Muscle of back (tissue), 13 donors: ENCODE measurements at places on chromosomes 13 and 19.
A peak's percentile ranks its signal among the peaks of the same experiment; 100 is the strongest.

DNA sequence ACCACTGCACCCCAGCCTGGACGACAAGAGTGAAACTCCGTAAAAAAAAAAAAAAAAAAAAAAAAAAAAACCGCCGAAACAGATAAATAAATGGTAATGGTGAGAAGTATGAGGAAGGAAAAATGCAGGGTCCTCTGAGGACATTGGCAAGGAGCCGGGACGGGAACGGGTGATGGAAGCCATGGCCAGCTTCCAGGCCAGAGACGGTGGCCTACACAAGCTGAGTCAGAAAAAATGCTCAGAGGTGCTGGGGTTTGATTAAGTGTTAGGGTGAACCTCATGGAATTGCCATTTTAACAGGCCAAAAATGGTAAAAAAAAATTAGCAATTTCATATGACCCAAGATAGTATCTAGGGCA, 866 bp upstream of the ZSWIM4 start:
- DNase-seq = peak; percentile 83

GRCh38 chr13:51192348-51192747, 29.9 kb upstream of the FAM124A start:
- DNase-seq = no peak

- DNase-seq = no peak
Measured at GRCh38 chr19:16143399-16144215, at the start of gene HSH2D. Gene HSH2D, plus strand, starts transcription at chr19:16143685. Its CDS starts 5,066 bp downstream, at chr19:16148751.

DNA sequence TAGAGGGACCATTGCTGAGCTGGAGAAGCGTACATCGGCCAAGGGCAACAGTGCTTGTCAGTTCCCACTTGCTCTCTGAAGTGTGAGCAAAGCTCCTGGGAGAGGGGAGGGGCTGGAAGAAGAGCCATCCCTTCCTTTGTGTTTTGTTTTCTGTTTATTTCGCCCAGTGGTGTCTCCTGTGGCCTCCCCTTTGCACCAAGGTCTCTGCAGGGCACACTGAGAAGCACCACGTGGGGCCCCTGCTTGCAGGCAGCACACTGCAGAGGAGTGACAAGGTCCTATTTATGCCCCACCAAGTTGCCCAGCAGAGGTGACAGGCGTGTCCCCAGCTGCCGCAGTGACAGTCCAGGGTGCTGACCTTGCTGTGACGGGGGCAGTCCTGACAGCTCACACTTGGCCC, 24.0 kb downstream of the GRIN2D start:
- DNase-seq = no peak

DNA sequence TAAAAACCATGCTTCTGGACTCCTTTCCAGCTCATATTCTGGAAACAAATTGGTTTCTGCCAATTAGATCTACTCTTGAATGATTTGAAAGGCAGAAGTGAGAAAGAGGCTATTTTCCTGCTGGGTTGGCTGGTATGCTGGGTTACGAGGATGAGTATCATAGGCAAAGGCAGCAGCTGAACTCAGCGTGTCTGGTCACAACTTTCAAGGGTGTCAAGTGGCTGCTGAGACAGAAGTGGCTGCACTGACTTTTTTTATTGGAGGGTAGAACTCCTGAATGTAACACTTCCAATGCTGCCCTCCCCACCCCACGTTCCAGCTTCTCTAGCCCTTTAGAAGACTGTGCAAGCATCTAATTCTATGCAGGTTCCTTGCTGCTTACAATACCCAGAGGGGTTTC, 8.3 kb upstream of the DZIP1 start:
- DNase-seq = no peak

DNA sequence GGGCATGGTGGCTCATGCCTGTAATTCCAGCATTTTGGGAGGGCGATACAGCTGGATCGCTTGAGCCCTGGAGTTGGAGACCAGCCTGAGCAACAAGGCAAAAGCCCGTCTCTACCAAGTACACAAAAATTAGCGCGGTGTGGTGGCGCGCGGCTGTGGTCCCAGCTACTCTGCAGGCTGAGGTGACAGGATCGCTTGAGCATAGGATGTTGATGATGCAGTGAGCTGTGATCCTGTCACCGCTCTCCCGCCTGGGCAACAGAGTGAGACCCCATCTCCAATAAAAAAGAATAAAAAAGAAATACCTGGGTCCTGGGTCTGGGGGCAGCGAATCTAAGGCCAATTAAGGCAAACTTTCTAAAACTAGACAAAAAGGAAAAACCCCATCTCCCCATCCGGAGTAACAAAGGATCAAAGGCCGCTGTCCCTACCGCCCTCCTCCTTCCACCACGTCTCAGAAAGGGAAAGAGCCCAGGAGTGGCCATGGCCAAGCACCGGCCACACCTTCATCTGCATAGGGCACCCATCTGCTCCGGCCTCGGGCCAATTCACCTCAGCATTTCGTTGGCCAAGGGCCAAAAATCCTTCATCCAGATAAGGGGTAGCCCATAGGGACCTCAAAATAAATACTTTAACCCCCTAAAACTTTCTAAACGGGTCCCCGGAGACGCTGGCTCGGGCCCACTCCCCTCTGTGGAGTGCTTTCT, 851 bp downstream of the ZNF320 start:
- no peak for DNase-seq

DNA sequence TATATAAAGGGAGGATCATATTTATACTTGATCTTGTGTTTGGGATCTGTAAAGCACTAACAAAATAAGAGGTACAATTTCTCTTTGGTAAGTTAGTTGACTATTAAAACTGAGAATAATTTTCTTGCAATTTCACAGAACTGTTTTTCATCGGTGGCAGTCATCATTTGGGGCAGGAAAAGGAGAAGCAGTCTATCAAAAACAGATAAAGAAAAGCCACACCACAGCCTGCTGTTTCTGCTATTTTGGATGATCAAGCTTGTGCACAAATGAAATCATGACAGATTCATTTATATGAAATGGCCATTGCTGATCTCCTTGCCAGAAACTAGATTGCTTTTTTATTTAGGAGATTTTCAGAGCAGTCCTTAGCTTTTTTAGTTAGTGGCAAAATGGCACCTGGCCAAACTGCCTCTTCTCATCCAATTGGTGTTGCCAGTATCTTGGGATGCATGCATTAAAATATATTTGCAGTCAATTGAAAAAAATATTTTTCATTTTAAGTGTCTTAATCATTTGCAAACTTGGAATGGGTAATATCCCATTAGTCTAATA, 326.0 kb downstream of the HS6ST3 start:
- DNase-seq = no peak

DNA sequence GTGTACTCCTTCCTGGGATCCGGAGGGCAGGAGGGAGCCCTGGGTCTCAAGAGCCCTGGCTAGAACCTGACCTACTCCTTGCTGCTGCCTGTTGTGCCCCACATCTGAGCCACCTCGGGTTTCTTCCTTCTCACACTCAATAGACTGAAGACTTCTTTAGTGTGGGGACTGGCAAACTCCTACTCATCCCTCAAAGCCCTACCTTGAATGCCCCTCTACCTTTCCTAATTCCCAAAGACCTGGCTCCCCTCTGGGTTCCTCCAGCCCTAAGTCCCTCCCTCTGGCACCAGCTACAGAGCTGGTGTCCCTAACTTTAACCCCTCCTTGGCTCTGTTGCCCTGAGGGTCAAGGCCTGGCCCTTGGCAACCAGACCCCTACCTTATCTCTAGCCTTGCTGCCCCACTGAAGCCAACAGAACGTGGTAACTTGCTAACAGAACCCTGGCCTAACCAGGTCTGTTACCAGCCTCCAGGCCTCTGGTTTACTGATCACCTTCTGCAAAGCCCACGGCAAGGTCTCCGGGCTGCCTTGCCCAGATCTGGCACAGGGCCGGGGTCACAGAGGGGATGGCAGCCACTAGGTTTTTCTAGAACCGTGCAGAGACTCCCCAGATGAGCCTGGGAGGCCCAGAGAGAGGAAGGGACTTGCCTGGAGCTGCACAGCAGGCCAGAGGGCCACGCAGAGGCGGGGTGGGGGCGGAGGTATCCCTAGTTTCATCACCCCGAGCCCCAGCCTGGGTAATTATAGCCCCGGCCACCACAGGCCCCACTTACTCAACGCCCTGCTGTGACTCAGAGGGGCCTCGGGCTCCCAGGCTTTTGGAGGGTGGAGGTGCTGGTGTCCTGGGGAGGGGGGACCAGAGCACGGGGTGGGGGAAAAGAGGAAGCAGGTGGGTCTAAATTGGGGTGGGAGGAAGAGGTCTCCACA, 15.3 kb downstream of the ZBTB7A start:
- DNase-seq = no peak

DNA sequence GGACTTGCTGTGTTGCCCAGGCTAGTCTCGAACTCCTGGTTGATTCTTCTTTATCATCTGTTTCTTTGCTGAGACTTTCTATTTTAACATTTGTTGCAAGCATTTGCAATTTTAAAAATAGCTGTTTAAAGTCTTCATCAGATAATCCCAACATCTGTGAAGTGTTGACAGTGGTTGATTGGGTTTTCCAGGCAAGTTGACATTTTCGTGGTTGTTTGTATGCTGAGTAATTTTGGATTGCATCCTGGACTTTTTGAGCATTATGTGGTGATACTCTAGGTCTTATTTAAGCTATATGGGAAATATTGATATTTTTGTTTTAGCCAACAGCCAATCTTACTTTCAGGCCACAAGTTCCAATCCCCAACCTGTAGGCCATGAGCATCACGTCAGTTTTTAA, 25.1 kb downstream of the AP1M1 start:
- no peak for DNase-seq

DNA sequence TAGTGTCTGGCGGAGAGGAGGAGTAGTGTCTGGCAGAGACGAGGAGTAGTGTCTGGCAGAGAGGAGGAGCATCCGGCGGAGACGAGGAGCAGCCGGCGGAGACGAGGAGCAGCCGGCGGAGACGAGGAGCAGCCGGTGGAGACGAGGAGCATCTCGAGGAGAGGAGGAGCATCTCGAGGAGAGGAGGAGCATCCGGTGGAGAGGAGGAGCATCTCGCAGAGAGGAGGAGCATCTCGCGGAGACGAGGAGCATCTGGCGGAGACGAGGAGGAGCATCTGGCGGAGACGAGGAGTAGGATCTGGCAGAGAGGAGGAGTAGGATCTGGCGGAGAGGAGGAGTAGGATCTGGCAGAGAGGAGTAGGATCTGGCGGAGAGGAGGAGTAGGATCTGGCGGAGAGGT, 18.2 kb downstream of the C13orf46 start:
- DNase-seq = no peak

GRCh38 chr13:111954661-111955411, 112.1 kb upstream of the SOX1 start:
- no peak for DNase-seq

- DNase-seq = no peak
Measured at GRCh38 chr13:44629465-44630183, 53.5 kb upstream of the TSC22D1 start.

DNA sequence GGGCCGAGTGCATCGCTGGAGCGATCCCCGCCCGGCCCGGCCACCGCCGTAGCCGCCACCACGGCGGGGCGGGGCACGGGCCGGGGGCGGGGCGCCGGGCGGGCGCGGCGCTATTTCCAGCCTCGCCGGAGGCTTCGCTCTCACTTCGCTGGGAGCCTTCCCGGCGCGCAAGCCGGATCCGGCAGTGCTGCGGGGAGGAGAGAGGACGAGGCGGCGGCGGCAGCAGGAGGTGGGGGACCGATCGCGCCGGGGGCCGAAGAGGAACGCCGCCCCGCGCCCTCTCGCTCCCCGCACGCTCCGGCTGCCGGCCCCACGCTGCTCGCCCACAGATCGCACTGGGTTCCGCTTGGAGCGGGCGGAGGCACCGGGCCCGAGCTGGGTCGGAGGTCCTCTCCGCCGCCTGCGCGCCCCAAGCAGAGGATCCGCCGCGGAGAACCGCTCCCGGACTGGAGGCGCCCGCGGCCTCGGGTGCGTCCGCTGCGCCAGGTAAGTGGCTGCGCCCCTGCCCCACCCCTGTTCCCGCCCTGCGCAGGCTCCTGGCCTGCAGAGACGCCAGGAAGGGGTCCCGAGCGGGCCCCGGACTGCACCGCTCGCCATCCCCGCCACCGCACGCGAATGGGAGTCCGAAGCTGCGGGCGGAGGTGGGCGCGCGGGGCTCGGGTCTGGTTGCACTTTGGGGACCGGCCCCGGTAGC, at the start of gene CHST8:
Gene CHST8 (plus strand): TSS at position 143 of the 694 bp plus-strand sequence. CDS start 67,309 bp downstream, outside the sequence.
- DNase-seq = peak; percentile 76

DNA sequence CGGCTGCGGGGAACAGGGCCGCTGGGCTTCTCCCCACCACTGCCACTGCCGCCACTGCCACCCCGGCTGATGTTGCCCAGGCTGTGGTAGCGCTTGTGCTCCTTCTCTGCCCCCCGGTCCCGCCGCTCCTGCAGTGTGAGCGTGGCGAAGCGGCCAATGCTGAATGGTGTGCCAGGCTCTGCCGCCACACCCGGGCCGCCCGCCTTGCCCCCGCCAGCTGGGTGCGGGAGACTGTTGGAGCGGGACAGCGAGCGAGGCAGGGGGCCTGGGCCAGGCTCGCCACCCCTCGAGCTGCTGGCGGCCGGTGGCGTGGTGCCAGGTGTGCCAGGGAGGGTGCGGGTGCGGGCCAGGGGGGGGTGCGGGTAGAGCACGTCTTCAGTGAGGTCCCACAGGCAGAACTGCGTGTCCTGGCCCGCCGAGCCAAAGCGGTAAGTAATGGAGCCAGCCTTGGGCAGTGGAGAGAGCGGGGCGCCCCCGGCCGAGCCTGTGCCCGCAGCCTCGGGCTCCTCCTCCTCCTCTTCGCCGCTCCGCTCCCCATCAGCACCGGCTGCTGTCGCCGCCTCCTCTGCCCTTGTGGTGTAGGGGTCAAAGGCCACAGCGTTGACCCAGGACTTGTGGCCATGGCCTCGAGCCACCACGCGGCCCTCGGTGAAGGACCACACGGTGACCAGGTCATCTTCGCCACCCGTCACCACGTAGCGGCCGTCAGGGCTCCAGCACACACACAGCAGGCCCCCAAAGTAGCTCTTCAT, 3.7 kb upstream of the DMPK start:
- no peak for DNase-seq

GRCh38 chr13:106455777-106456176, 79.7 kb downstream of the EFNB2 start:
- no peak for DNase-seq

DNA sequence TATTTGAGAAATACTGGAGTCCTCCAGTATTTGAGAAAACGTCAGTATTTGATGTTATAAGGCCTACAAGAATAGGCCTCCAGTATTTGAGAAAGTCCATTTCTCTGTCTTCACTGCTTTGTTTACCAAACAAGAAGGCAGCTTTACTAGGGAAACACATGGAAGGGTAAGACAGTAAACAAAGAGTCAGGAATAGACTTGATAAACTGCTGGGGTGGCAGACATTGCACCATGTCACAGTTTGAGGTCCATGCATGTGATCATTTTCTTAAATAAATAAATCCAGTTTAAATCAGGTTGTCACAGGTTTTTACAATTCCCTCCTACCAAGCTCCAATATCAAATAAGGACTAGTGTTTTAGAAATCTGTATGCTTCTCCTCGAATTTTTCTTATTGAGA, 1431.0 kb upstream of the SPRY2 start:
- no peak for DNase-seq

GRCh38 chr19:18894254-18895037, 1.5 kb downstream of the CERS1 start:
- DNase-seq = peak; percentile 84

GRCh38 chr13:110902370-110902769, 12.5 kb downstream of the ANKRD10 start:
- DNase-seq = no peak
